ENCODE measurements at places on chromosomes 2 and 18. TPM values are rescaled to one million over a fixed set of nuclear protein-coding genes. Genes with fewer than 3 reads are reported as not detected.

SLC4A3 gene
- 9.5 TPM for total RNA-seq

GRCh38 chr2:158214431-158214830 is 112.8 kb downstream of the UPP2 start:
- DNase-seq: no peak

DNA sequence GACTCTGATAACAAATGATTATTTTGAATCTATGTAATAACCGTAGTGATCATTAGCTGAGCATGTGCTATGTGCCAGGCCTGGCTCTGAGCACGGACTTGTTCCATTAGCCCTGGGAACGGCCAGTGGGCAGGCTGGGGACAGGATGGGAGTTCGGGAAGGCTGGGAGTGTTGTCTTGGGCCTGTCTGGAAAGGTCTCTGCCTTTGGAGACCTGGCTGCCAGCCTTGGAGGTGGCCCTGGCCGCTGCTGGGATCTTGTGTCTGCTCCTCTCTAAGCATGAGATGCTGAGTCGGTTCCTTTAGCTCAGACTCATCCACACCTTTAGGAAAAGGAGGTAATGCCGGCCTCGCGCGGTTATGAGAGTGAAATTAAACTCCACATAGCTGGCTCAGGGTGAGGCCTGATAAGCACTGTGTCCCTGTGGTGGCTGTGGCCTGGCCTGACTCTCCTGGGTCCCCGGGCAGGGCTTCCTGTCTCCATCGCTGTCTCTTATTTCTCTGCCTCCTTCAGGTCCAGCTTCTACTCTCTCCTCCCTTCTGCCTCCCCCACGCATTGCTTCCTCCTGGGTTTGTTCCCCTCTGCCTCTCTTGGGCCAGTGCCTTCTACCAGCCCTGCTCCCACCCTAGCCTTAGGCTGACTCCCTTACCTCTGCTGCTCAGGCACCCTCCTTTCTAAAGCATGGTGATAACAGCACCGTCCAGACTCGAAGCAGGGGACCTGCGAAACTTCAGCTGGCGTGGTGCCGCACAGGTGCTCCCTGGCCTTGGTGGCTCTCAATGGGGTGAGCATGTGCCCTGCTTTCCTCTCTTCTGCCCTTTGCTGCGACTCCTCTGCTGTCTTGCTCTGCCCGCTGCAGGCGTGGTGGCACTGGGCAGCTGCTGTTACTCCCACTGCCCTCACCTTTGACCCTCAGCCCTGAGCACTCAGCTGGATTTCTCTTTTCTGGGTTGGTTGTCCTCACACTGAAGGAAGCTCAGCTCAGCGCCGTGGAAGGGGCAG is 41.8 kb downstream of the NCK2 start:
- no peak for DNase-seq

TLX2 gene
- 0.17 TPM for total RNA-seq

GRCh38 chr18:6616981-6617380 is 112.5 kb upstream of the ARHGAP28 start:
- DNase-seq: peak; percentile 30

DNA sequence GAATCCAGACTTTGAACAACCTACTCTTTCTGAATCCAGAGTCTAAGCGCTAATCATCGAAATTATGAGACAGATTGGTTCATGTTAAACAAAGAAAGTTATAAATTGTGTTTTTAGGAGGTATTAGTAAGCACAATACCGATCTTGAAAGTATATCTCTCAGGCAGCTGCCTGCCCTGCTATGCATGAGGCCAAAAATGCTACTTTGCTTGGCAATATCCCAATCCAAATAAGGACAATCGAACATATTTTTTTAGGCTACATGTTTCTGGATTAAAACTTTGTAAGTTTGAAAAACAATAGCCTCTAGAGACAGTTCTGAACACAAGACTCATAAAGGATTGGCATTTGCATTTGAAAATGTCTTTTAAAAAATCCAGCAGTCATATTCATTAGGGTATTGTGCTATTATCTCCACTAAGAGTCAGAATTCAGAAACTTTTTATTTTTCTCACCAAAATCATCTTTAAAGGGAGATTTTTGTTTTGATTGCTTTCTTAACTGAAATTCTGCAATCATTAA is 167.1 kb downstream of the PDE1A start:
- DNase-seq: peak; percentile 15
